A549 treated with RU486 at 1 μM for 4 hours (cell line): ENCODE measurements at places on chromosomes 4 and X. TPM values are rescaled to one million over a fixed set of nuclear protein-coding genes. Genes with fewer than 3 reads are reported as not detected.

DACH2 gene
- not detected in 5 replicates for total RNA-seq

CFAP99 gene
- total RNA-seq, result 0.07 to 0.22 TPM (median 0.15 TPM) in 4 of 5 replicates, not detected in the other

COL4A5 gene
- 7.0 to 16.0 TPM (median 11.8 TPM) in 5 replicates for total RNA-seq

REPS2 gene
- total RNA-seq, result 0.32 to 0.80 TPM (median 0.56 TPM) in 5 replicates

USP27X gene
- 3.4 to 5.0 TPM (median 4.3 TPM) in 5 replicates for total RNA-seq

HELT gene
- total RNA-seq, result not detected in 5 replicates

SLC16A2 gene
- 24.6 to 29.4 TPM (median 26.4 TPM) in 5 replicates for total RNA-seq

CFI gene
- total RNA-seq, result 0.38 to 0.86 TPM (median 0.74 TPM) in 5 replicates

DRP2 gene
- 0.10 to 0.21 TPM (median 0.18 TPM) in 5 replicates for total RNA-seq

PAGE2 gene
- not detected in 5 replicates for total RNA-seq

CCSER1 gene
- not detected in 5 replicates for total RNA-seq

EGFL6 gene
- total RNA-seq, result not detected in 5 replicates

LRRC66 gene
- 0.05 to 0.17 TPM (median 0.06 TPM) in 5 replicates for total RNA-seq

POF1B gene
- total RNA-seq, result 2.1 to 3.3 TPM (median 3.0 TPM) in 5 replicates

ITIH6 gene
- not detected in 5 replicates for total RNA-seq

CXCL1 gene
- total RNA-seq, result 10.8 to 15.6 TPM (median 11.7 TPM) in 5 replicates

SLC6A14 gene
- total RNA-seq, result 0.02 TPM in 2 of 5 replicates, not detected in the others

USP51 gene
- total RNA-seq, result 0.30 to 0.49 TPM (median 0.45 TPM) in 5 replicates

DOCK11 gene
- 3.8 to 7.9 TPM (median 6.6 TPM) in 5 replicates for total RNA-seq

SMIM31 gene
- 0.05 to 0.07 TPM in 2 of 5 replicates, not detected in the others for total RNA-seq

ARHGAP4 gene
- total RNA-seq, result 1.2 to 1.6 TPM (median 1.4 TPM) in 5 replicates

ETDA gene
- total RNA-seq, result not detected in 5 replicates

CYBB gene
- total RNA-seq, result 0.03 to 0.10 TPM in 2 of 5 replicates, not detected in the others

CYSLTR1 gene
- total RNA-seq, result not detected in 5 replicates

GAGE12H gene
- not detected in 5 replicates for total RNA-seq

RAB9B gene
- total RNA-seq, result 0.03 to 0.05 TPM (median 0.03 TPM) in 3 of 5 replicates, not detected in the others

PNMA6F gene
- not detected in 5 replicates for total RNA-seq

CWH43 gene
- total RNA-seq, result not detected in 5 replicates

VCX gene
- not detected in 5 replicates for total RNA-seq

MMRN1 gene
- total RNA-seq, result not detected in 5 replicates

EXOC1L gene
- not detected in 5 replicates for total RNA-seq

PPAT gene
- total RNA-seq, result 14.7 to 23.4 TPM (median 19.3 TPM) in 5 replicates

GNRHR gene
- not detected in 5 replicates for total RNA-seq

IL2RG gene
- total RNA-seq, result 0.21 to 0.24 TPM (median 0.23 TPM) in 4 of 5 replicates, not detected in the other

CDX4 gene
- total RNA-seq, result not detected in 5 replicates

PCDH11X gene
- total RNA-seq, result 0.04 TPM in 1 of 5 replicates, not detected in the others
